ENCODE measurements at places on chromosomes 6 and 20.

GRCh38 chr20:40787941-40788340 is 98.9 kb upstream of the MAFB start:
- no peak for DNase-seq

- no peak for DNase-seq
Observed at GRCh38 chr6:2542858-2543218, 207.9 kb downstream of the MYLK4 start.

DNA sequence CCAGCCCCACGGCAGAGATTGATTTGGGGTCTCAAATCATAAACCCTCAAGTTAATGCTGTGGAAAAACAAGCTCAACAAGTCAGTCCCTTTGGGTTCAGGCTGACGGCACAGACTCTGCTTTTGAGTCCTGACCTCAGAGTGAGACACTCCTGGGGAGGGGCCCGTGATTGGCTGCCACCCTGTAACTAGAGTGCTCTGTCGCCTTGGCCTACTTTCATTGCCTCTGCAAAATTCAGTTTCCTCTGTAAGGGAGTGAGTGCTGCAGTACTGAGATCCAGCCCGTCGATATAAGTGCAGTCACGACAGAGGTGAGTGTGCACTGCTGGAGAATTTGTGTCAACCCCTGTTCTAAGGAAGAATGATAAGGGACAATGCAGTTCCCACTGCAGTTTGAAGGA is 105.6 kb downstream of the ANKS1A start:
- DNase-seq, result no peak

- DNase-seq, result peak; percentile 38
Observed at GRCh38 chr6:91167846-91168245, 581.0 kb upstream of the MAP3K7 start.

DNA sequence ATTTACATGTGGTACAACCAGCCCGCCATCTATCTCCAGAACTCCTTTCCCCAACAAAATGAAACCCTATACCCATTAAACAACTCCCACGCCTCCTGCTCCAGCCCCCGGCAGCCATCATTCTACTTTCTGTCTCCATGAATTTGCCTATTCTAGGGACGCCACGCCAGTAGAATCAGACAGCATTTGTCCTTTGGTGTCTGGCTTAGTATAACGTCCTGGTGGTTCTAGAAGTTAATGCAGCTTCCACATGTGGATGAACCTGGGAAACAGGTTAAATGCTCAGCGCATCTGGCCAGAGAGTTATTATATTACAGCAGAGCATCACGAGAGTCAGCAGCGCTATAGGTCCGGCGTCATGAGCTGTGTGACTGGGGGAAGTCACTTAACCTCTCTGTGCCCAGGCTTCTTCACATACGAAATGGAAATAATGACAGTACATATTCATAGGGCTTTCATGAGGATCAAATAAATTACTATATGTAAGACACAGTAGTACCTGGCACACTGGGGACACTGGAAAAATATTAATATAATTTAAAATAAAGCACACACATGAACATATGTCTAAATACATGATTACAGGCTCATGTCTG is 178.7 kb upstream of the TAB2 start:
- no peak for DNase-seq

GRCh38 chr6:4487538-4487937 is 288.7 kb upstream of the CDYL start:
- no peak for DNase-seq

DNA sequence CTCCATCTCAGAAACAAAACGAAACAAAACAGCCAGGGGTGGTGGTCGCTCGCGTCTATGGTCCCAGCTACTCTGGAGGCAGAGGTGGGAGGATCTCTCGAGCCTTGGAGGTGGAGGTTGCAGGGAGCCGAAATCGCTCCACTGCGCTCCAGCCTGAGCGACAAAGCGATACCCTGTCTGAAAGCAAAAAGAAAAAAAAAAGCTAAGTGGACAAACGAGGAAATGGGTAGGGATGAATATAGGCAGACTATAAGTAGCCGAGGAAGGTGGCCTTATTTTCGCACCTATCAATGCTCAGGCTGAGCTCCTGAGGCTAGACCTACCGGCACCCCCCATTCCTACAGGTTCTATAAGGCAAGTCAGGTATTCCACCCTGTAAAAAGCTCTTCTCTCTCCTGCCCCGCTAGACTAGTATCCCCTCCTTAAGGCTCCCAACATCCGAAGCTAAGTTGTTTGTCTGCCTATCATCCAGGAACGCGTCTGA is 650 bp upstream of the CASP8AP2 start:
- DNase-seq, result no peak

GRCh38 chr20:45067087-45067486 is 33.8 kb downstream of the KCNS1 start:
- DNase-seq, result peak; percentile 15

Data from T47D (cell line).